Effector CD4-positive, alpha-beta T cell (primary cell): ENCODE measurements at places on chromosomes 7 and 10.

- DNase-seq = no peak
Measured at GRCh38 chr10:23171232-23171876, 20.8 kb upstream of the PTF1A start.

DNA sequence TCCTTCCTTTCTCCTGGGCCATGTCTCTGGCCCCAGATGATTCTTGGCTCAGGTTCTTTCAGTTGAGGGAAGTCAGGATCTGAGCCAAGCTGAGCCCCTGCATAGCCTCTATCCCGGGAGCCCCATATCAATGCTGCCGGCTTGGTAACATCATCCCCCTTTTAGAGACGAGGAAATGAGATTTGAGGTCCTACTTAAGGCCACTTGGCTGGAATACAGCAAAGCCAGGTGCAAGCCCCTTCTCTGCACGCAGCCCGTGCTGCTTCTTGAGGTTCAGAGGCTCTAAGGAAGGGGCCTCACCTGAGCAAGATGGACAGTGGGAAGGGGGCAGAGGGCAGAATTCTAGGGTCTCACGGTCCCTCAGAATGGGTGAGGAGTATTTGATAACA, 2.4 kb upstream of the IRF5 start:
- no peak for DNase-seq

- DNase-seq = no peak
Measured at GRCh38 chr10:128567551-128567950, 441.3 kb upstream of the MKI67 start.

DNA sequence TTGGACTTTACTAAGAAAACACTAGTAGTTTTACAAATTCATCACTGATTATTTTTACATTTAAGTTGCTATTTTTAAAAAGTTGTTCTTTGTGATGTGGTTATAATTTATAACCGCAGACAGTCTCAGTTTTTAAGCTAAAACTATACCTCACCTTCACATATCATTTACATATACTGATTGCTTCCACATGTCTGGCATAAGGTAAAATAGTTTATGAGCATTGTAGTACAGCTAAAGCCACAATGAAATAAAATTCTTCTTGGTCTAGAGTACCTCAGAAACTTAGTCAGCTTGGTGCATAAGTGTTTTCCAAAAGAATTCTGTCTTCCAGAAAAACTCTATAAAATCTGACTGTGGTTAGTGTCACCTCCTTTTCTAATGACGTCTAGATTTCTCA, 13.0 kb downstream of the SEMA3A start:
- no peak for DNase-seq

- DNase-seq = no peak
Measured at GRCh38 chr7:24444666-24445440, 128.4 kb upstream of the PALS2 start.

GRCh38 chr7:139930286-139930965, 101.4 kb downstream of the TBXAS1 start:
- no peak for DNase-seq

DNA sequence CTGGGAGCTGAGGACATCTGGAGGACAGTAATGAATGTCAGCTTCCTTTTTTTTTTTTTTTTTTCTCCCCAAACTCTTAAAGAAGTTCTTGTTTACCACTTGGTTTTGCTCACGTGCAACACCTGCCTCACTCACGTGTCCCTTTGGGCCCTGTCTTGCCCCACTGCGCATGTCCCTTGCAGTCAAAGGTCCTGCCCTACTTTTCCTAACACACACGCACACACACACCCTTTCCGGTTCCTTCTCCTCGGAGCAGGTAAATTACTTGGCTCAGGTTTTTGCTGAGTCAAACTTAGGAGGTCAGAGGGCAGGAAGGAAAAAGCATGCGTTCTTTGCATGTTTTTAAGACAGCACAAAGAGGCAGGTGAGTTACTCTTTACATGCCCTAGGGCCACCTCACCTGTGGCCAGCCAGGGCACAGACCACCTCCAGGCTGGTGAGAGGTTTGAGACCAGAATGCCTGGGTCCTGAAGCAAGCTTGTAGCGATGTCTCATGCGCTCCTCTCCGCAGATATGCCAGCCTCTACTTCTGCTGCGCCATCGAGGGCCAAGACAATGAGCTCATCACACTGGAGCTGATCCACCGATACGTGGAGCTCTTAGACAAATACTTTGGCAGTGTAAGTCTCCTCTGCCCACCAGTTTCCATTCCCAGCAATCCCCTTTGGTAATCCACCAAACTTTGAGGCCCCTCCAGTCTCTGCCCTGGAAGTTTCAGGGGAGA, 2.8 kb downstream of the AP1S1 start:
- no peak for DNase-seq

GRCh38 chr7:96624954-96625353, 84.7 kb downstream of the SEM1 start:
- DNase-seq = no peak

- no peak for DNase-seq
Measured at GRCh38 chr7:47763063-47763974, 181.4 kb upstream of the TNS3 start.

GRCh38 chr10:29239569-29240472, 49.0 kb upstream of the LYZL1 start:
- no peak for DNase-seq

DNA sequence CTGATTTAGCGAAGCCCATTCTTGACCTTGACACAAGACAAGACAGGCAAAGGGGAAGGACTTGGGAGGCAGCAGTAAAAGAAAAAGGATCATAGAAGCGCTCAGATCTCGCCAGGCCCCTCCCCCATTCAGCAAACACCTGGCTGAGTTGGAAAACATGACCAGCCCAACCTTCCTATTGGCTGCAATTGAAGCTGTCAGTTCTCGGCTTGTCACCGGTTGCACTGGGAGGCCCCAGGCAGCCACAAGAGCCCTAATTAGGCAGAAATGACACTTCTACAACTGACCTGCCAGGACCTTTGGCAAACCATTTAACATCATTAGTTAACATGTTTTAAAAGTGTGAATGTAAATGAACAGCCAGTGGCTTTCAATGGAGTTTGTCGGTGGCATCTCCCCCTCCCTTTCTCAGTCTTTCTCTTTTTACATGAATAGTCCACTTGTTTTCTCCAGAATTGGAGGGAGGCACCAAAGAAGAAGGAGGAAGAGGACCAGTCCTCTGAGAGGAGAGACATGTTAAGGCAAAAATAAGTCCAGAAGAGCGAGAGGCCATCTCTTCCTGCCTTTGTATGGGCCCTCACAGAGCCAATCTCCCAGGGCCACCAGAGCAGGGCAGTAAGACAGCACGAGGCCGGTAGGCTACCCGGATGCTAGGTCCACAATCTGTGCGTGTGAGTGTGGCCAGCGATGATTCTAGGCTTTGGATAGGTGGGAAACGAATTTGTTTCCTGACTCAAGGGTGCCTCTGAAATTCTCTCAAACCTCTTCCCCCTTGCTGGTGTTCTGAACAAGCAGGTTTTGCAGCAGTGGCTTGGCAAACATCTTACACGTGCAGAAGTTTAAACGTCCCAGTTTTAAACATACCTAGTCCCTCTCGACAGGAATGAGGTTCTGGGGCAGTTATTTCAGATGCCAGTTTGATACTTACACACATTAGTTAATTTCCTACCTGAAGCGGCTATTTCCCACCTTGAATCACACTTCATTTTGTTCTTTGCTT, 15.0 kb upstream of the ENO4 start:
- DNase-seq = no peak

DNA sequence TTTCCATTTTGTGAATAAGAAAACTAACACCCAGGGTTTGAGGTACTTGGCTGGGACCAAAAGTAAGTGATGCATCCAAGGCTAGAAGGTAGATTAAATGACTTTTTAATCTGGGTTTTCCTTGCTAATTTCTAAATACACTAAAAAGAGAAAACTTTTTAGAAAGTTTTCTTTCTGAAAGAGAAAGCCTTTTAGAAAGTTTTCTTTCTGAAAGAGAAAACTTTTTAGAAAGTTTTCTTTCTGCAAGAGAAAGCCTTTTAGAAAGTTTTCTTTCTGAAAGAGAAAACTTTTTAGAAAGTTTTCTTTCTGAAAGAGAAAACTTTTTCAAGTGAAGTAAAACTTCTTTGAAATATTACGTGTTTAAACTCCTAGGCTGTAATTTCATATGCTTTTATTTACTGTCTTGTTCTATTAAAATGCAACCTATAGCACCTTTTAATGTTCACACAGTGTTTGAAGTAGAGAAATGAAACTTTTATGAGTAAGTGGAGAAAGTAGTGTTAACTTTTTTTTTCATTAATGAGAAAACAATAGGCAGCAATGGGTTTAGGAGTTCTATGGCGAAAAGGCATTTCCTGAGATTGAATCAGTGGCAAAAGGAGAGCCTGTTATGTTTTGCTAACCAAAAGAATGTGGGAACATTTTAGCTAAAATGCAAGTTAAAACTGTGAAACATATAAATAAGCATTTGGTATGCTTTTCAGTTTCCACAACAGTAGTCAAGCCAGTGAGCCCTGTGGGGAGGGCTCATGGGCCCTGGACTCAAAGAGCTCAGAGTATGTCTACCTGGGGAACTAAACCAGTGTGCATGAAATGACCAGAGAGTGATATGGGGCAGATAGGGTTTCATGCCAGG, 103.7 kb downstream of the RBM20 start:
- DNase-seq = no peak

DNA sequence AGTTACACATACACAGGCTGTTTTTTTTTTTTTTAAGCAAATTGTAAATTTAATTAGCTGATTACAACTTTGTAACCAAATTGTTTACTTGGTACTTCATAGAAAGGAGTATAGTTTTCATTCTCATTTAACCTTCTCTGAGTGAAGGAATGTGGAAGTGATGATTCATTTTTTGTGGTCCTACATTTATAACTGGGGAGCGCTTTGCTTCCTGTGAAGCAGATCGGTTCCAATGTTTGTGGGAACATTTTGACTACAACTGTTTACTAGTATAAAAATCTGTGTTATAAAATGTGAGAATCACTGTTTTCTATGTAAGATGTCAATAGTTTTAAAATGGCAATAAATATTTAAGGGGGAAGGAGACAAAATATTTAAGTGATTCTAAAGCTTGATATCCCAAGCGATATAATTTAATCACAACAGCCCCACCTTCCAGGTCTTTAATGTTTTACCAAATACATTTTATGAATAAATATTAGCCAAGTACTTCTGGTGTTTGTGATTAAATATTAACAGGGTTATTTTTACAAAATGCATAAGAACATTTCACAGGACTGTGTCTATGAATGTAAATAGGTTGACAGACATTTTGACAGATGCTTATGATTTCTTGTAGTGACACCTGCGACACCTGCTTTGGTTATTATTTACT, 57.1 kb downstream of the NXPH1 start:
- DNase-seq = no peak

DNA sequence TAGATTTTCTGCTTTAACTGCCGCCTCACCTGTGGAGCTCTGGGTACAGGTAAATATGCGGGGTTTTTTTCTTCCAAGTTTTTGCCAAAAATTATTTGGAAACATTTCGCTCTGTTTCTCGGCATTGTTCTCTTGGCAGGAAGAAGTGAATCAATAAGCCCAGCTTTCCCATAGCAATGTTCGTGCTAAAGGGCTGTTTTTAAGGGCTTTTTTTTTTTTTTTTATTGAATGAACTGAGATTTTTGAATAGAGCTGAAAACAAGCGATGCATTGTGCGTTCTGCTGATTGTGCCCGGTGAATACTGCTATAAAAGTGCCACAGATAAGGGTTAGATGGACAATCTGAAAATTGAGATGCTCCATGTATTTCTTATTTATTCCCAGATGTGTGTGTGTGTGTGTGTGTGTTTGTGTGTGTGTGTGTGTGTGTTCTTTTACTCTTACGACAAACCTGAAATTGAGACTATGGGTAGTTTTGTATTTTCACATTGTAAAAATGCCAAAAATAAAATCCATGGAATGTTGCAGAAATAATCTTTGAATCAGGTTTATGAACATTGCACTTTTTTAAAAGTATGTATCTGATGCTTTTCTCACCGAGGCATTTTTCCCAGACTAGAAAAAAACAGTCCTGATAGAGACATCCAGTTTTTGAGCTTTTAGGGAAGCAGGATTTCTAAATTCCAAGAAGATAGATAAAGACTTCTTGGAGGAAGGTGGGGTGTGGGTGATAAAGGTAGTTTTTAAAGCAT, 30.5 kb downstream of the KIAA1217 start:
- DNase-seq = no peak

DNA sequence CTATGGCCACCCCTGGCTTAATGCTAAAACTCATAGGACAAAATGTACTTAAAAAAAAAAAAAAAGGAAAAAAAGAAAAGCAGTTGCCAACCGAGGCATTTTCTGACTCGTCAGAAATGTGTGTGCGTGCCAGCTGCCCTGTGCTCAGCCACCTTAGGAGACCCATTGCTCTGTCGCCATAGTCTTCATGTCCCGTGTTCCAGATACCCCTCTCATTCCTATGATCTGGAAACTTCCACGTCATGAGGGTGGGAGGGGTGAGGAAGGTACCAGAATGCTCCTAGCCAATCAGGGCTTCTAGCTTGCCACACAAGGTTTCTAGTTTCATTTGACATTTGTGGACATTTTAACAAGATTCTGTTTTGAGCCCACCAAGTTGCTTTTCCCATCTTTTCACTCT, 212.9 kb downstream of the TCF7L2 start:
- DNase-seq = no peak

GRCh38 chr7:1409555-1409954, 49.7 kb downstream of the MICALL2 start:
- DNase-seq = no peak

- no peak for DNase-seq
Measured at GRCh38 chr10:85900061-85900460, 466.5 kb downstream of the GRID1 start.

- no peak for DNase-seq
Measured at GRCh38 chr7:131502810-131503508, 53.5 kb downstream of the PODXL start.

DNA sequence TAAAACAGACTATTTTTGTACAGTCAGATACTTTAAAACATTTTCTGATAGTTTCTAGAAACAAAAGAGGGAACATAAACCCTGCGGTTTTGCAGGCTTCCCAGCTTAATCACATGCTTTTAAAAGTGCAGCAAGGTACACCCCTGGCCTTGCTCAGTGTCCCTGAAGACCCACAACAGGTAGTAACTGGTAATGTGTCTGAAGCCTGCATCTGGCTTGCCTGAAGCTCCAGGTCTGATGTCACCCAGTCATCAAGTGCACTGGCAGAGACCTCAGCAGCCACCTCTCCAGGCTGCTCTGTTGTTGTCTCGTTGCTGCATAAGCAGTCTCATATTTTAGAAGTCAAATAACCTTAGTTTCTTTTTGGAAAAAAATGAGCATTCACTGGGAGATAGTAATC, 376.1 kb upstream of the MTPN start:
- no peak for DNase-seq
